ENCODE measurements at places on chromosomes 13 and 19.

DNA sequence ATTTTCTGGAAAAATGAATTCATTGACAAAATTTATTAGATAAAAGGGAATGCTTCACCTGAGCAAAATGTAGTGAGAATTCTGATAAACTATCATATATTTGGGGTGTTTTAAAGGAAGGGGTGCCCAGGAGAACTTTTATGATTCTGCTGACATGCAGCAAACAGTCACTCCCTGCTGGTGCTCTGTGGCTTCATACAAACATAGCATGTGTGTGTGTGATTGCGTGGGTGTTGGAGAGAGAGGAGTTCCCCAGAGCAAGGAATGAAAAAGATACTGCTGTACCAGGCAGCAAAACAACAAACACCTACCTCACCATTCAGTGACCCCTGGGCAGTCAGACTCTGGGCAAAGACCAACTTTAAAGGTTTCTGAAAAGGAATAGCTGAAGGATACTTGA is 546.7 kb downstream of the RFC3 start:
- no peaks in the 10 kb centered on the region for H3K4me1 ChIP-seq
- no peak for ATAC-seq

GRCh38 chr19:34666958-34667265 is 10.0 kb downstream of the SCGB2B2 start:
- peaks cover 20% of the 10 kb centered on the region for H3K4me1 ChIP-seq
- no peaks in the 10 kb centered on the region for H3K27me3 ChIP-seq
- ATAC-seq: no peak
- no peaks in the 10 kb centered on the region for H3K36me3 ChIP-seq
- no peak overlapping the region for H3K4me3 ChIP-seq

- peaks cover 32% of the 10 kb centered on the region for H3K36me3 ChIP-seq
- ATAC-seq: no peak
- H3K4me3 ChIP-seq: no peak overlapping the region
- no peak overlapping the region for H3K27ac ChIP-seq
- no peaks in the 10 kb centered on the region for H3K27me3 ChIP-seq
- H3K4me1 ChIP-seq: peaks cover 71% of the 10 kb centered on the region
Observed at GRCh38 chr19:4972509-4973230, 3.8 kb downstream of the KDM4B start.

GRCh38 chr13:46655377-46656180 is 102.6 kb downstream of the LRCH1 start:
- peaks cover 22% of the 10 kb centered on the region for H3K4me1 ChIP-seq
- H3K36me3 ChIP-seq: peaks cover 26% of the 10 kb centered on the region
- peak overlapping the region; percentile 24 for H3K27ac ChIP-seq
- ATAC-seq: no peak

DNA sequence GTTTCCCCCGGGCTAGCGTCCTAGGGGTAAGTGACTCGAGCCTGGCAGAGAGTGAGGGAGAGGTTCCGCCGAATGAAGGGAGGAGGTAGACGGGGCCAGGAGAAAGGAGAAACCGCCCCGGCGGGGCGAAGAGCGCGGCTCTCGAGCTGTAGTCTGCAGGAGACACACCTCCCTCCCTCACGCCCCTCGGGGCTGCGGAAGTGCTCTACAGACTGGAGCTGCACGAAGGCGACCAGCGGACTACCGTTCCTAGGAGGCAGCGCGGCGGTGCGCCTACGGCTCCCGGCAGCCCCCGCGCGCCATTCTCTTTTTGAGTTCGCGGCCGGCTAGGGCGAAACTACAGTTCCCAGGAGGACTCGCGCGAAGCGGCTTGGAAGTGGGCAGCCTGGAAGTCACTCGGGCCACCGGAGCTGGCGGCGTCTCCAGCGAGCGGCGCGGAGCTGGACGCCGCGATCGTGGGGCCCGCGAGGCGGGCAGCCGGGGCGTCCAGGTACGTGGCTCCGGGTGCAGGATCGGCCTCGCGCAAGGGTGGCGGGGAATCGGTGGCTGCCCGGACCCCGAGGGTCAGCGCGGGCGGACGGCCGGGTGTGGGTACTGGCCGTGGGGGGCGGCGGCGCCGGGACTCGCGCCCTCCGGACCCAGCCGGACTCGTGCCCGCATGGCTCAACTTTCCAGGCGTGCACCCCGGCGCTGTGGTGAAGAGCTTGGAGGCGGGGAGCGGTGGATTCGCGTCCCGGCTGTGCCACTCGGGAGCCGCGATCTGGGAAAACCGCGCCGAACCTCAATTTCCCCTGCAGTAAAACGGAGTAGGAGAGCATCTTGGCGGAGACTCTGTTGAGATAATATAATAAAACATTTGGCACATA is at the start of gene SIPA1L3:
TSS of gene SIPA1L3 (plus strand) at position 340 of the 866 bp plus-strand sequence. CDS start 174,358 bp downstream, outside the sequence.
- H3K27me3 ChIP-seq: no peaks in the 10 kb centered on the region
- peak within 1 kb of the TSS; percentile 97 for H3K27ac ChIP-seq
- H3K4me1 ChIP-seq: peaks cover 62% of the 10 kb centered on the region
- H3K4me3 ChIP-seq: peak within 1 kb of the TSS; percentile 99

All from stimulated activated memory B cell treated with anti-CD40 and anti-IgM and Interleukin-4, amounts not matched to agents 10 μg/mL and 1 μg/mL and 100 μg/mL, for 72 hours (primary cell).